ENCODE measurements at places on chromosomes 6 and 20. TPM values are rescaled to one million over a fixed set of nuclear protein-coding genes. Genes with fewer than 3 reads are reported as not detected.
A peak's percentile ranks its signal among the peaks of the same experiment; 100 is the strongest.

The MUC21 gene
- total RNA-seq, result not detected

The AKIRIN2 gene
- total RNA-seq, result 39.8 TPM

The TREML1 gene
- 1.1 TPM for total RNA-seq

The C6orf163 gene
- total RNA-seq, result 6.5 TPM

The CGA gene
- total RNA-seq, result 10.0 TPM

The MAS1 gene
- 0.10 TPM for total RNA-seq

The CTCFL gene
- 0.20 TPM for total RNA-seq

The PSORS1C1 gene
- not detected for total RNA-seq

The SUPT3H gene
- 12.2 TPM for total RNA-seq

The OPRM1 gene
- total RNA-seq, result 2.8 TPM

The ENPP5 gene
- 14.2 TPM for total RNA-seq

The TRIM15 gene
- not detected for total RNA-seq

GRCh38 chr20:63119121-63119962 lies 96.6 kb downstream of the YTHDF1 start:
- H3K4me3 ChIP-seq, result no peak overlapping the region
- peaks cover 31% of the 10 kb centered on the region for H3K4me1 ChIP-seq
- H3K27me3 ChIP-seq, result peaks cover 17% of the 10 kb centered on the region
- H3K27ac ChIP-seq, result no peak overlapping the region
- no peaks in the 10 kb centered on the region for H3K36me3 ChIP-seq

- no peaks in the 10 kb centered on the region for H3K27me3 ChIP-seq
- H3K27ac ChIP-seq, result no peak overlapping the region
- no peaks in the 10 kb centered on the region for H3K4me1 ChIP-seq
- H3K4me3 ChIP-seq, result no peak overlapping the region
These were observed 274.7 kb downstream of the TFAP2A start for GRCh38 chr6:10140136-10140535.

DNA sequence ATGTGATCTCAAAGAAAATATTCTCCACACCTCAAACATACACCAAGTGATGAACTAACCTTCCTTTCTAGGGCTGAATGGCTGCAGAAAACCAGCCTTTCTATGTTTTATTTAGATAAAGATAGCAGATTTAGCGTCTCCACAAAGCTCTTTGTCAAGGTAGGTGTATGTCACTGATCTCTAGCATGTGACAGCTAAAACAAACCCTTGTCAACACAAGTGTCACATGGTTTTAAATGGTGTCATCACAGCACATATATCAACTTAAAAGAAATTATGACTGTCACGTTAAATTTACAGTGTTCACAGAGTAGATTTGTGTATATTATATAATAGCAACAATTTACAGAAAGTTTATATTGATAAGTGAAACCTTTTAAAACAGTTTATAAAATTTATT lies 58.3 kb downstream of the TENT5A start:
- H3K4me1 ChIP-seq, result no peaks in the 10 kb centered on the region
- no peaks in the 10 kb centered on the region for H3K36me3 ChIP-seq
- no peak overlapping the region for H3K27ac ChIP-seq

GRCh38 chr6:136410201-136411024 lies 120.8 kb upstream of the BCLAF1 start:
- H3K27ac ChIP-seq, result no peak overlapping the region
- H3K4me3 ChIP-seq, result no peak overlapping the region
- no peaks in the 10 kb centered on the region for H3K36me3 ChIP-seq
- no peak for DNase-seq

- H3K27me3 ChIP-seq, result no peaks in the 10 kb centered on the region
- no peak overlapping the region for H3K4me3 ChIP-seq
- DNase-seq, result no peak
- H3K27ac ChIP-seq, result no peak overlapping the region
- peaks cover 3% of the 10 kb centered on the region for H3K36me3 ChIP-seq
- peaks cover 3% of the 10 kb centered on the region for H3K4me1 ChIP-seq
These were observed 32.4 kb downstream of the JPH2 start for GRCh38 chr20:44154521-44155001.

DNA sequence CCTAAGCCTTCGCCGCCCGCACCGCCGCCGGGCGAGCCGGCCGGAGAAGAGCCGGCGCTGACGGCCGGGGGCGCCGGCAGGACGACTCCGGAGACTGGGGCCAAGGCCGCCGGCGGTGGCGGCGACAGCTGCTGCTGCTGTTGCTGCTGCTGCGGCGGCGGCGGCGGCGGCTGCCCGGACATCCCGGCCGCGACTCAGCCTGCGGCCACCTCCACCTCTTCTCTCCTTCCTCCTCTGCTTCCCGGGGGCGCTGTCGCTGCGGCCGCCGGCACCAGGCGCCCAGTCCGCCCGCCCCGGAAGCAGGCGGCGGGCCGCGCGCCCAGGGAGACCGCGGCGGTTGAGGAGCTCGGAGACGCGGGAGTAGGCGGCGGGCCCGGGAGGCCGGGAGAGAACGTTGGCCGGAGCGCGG lies 307 bp downstream of the RANBP9 start:
- no peaks in the 10 kb centered on the region for H3K36me3 ChIP-seq
- DNase-seq, result no peak
- H3K4me3 ChIP-seq, result peak overlapping the region; percentile 16
- H3K4me1 ChIP-seq, result peaks cover 3% of the 10 kb centered on the region
- H3K27me3 ChIP-seq, result no peaks in the 10 kb centered on the region
- H3K27ac ChIP-seq, result peak overlapping the region; percentile 47

- no peak for DNase-seq
- no peaks in the 10 kb centered on the region for H3K27me3 ChIP-seq
- no peaks in the 10 kb centered on the region for H3K4me1 ChIP-seq
- no peak overlapping the region for H3K27ac ChIP-seq
- H3K36me3 ChIP-seq, result no peaks in the 10 kb centered on the region
These were observed 213.2 kb downstream of the C6orf118 start for GRCh38 chr6:165096209-165096608.

DNA sequence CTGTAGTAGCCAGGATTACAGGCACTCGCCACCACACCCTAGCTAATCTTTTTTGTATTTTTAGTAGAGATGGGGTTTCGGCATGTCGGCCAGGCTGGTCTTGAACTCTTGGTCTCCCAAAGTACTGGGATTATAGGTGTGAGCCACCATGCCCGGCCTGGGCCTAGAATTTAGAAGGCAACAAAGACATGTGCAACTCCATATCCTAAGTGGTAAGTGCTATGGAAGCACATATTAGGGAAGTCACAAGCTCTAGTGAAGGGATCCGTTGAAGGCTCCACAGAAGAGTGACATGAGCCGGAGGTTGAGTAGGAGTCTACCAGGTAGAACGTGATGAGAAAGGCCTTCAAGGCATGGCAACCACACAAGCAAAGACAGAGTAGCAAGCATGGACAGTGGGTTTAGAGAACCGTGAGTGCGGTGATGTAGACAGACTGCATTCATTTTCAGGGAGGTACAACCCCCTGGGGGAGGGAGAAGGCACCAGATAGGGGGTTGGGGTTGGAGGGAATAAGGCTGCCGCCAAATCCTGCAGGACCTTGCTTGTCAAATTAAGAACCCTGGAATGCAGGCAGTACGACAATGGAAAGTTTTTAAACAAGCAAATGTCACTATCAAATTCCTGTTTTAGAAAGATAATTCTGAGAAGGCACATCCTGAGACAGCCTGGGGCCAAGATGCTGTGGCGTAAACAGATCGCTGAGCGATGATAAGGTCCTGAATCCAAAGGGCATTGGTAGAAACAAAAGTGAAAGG lies 50.2 kb downstream of the ARHGAP18 start:
- peaks cover 9% of the 10 kb centered on the region for H3K4me1 ChIP-seq
- H3K4me3 ChIP-seq, result no peak overlapping the region
- DNase-seq, result no peak
- no peaks in the 10 kb centered on the region for H3K36me3 ChIP-seq

DNA sequence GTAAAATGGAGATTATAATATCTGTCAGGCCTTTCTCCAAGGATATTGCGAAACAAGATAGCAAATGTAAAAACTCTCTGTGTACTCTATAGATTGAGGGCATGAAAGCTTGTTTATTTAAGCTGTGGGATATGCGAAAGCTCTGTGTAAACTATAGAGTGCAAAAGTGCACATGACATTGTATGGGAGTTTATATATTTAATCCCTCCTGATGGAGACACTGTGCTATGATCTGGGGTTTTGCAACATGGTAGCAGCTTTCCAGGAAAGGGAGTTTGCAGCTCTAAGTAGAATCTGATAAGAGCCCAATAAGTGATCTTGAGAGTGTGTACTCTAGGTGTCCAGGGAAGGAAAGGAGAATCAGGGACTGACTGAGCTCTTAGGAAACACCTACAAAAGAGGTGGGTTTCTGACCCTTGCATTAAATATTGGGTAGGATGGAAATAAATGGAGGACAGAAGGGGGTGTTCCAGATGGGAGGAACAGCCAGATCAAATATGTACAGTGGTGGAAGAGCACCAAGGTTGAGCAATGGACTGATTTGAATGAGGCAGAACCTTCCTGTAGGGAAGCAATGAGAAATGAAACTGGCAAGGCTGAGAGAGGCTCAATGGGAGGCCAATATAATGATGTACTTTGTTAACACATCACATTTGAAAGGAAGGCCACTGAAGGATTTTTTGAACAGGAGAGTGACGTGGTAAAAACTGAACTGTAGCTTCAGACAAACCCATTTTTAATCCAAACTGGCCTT lies 450.1 kb downstream of the GJA1 start:
- H3K36me3 ChIP-seq, result no peaks in the 10 kb centered on the region
- no peaks in the 10 kb centered on the region for H3K27me3 ChIP-seq
- no peaks in the 10 kb centered on the region for H3K4me1 ChIP-seq
- no peak overlapping the region for H3K4me3 ChIP-seq

DNA sequence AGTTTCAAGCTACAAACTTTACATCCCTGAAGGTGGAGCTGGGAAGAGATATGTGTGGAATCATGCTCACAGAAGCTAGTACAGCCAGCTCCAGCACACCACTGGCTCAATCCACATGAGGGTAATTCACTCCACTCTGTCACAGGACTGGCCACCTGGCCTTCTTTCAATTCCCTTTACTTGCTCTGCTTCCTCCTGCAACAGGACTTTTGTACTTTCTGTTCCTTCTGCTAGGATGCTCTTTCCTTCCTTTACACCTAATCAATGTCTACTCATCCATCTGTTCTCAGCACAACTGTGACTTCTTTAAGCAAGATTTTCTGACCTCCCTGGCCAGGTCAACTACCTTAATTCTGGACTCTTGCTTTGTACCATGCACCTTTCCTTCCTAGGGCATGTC lies 39.4 kb upstream of the MYB start:
- no peak overlapping the region for H3K4me3 ChIP-seq
- DNase-seq, result no peak
- H3K4me1 ChIP-seq, result no peaks in the 10 kb centered on the region
- H3K27ac ChIP-seq, result no peak overlapping the region
- no peaks in the 10 kb centered on the region for H3K27me3 ChIP-seq

GRCh38 chr6:72406517-72406916 lies 215.3 kb upstream of the KCNQ5 start:
- H3K27me3 ChIP-seq, result no peaks in the 10 kb centered on the region
- H3K4me3 ChIP-seq, result no peak overlapping the region
- H3K27ac ChIP-seq, result no peak overlapping the region
- H3K36me3 ChIP-seq, result no peaks in the 10 kb centered on the region

GRCh38 chr6:34391786-34392496 lies 528 bp downstream of the NUDT3 start:
- peak overlapping the region; percentile 92 for H3K27ac ChIP-seq
- DNase-seq, result no peak
- no peaks in the 10 kb centered on the region for H3K36me3 ChIP-seq
- peaks cover 29% of the 10 kb centered on the region for H3K4me1 ChIP-seq
- no peaks in the 10 kb centered on the region for H3K27me3 ChIP-seq

GRCh38 chr6:168535711-168536110 lies 94.7 kb downstream of the SMOC2 start:
- DNase-seq, result no peak
- no peak overlapping the region for H3K4me3 ChIP-seq
- H3K4me1 ChIP-seq, result peaks cover 11% of the 10 kb centered on the region
- no peak overlapping the region for H3K27ac ChIP-seq
- H3K36me3 ChIP-seq, result no peaks in the 10 kb centered on the region
- H3K27me3 ChIP-seq, result no peaks in the 10 kb centered on the region

GRCh38 chr20:44040202-44040915 lies 125.7 kb downstream of the TOX2 start:
- H3K4me3 ChIP-seq, result no peak overlapping the region
- H3K27ac ChIP-seq, result no peak overlapping the region
- peaks cover 27% of the 10 kb centered on the region for H3K4me1 ChIP-seq
- H3K36me3 ChIP-seq, result no peaks in the 10 kb centered on the region
- H3K27me3 ChIP-seq, result peaks cover 12% of the 10 kb centered on the region

DNA sequence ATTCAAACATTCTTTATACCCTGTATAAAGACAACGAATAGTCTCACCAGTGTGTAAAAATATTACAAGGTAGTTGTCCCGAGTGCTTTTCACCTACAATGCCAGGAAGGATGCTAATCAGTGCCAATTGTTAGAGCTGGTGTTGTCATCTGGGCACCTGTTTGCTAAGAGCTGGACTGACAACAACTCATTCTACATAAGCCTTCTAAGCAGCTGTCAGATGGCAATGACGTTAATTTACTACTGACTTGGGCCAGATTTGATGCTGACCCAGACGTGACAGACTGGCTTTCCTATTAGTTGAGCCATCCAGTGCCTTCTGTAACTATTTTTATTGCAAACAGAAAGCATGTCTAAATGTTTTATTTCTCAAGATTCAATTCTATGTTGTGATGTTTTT lies 355.2 kb downstream of the ADGRB3 start:
- H3K4me1 ChIP-seq, result no peaks in the 10 kb centered on the region
- no peak overlapping the region for H3K27ac ChIP-seq
- DNase-seq, result no peak

DNA sequence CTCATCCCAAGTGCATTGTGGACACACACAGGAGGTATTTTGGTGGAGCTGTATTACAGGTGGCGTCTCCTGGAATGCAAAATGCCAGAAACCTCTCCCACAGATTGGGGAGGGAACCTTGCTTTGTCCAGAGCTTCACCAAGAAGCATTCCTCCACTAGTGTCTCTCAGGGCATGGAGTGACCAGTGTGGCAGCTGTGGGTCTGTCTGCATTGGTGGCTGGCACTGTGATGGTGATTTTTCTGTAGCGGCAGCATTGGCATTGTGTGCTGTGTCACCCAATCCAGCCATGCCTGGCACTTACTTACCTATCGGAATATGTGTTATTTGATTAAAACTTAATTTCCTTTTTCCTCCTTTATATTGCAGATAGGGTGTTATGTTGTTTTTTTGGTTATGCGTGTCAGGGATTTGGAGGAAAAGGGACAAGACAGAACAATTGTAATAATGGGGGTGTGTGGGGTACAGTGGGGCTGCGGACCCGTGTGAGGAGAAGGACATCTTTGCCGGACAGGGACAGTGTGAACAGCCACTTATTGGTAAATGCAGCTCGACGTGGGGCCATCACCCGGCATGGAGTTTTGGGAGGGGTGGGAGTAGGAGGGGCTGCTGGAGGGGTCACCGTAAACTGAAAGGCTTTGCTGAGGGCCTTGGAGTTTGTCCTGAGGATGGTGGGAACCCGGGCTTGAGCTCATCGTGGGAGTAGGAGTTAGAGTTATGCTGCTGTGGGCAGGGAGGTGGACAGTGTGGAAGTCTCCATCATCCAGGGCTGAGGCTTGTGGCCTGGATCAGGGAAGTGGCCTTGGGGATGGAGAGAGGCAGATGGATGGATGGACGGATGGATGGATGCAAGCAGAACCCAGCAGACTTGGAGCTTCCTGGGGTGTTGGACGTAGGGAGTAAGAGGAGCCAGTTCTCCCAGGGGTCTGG lies 105.0 kb downstream of the SYCP2 start:
- H3K27ac ChIP-seq, result no peak overlapping the region
- DNase-seq, result no peak
- H3K27me3 ChIP-seq, result no peaks in the 10 kb centered on the region
- H3K4me1 ChIP-seq, result peaks cover 38% of the 10 kb centered on the region
- H3K36me3 ChIP-seq, result peaks cover 54% of the 10 kb centered on the region

GRCh38 chr6:34157851-34158250 lies 12.0 kb upstream of the GRM4 start:
- H3K4me3 ChIP-seq, result no peak overlapping the region
- H3K27ac ChIP-seq, result no peak overlapping the region
- DNase-seq, result no peak
- H3K36me3 ChIP-seq, result no peaks in the 10 kb centered on the region
- peaks cover 18% of the 10 kb centered on the region for H3K4me1 ChIP-seq

Data from spinal cord (tissue), 10 donors.